Type B pancreatic cell (in vitro differentiated cells): ENCODE measurements at places on chromosomes 2 and 18. TPM values are rescaled to one million over a fixed set of nuclear protein-coding genes. Genes with fewer than 3 reads are reported as not detected.

Gene LOXL3
- total RNA-seq = 3.4 and 23.8 TPM in 2 replicates

Gene ANKRD30B
- total RNA-seq = not detected in 2 replicates

Gene SPDYA
- total RNA-seq = 1.3 and 1.7 TPM in 2 replicates

Gene ELOA2
- not detected in 2 replicates for total RNA-seq

Gene CCL20
- total RNA-seq = 1.7 and 3.2 TPM in 2 replicates

Gene CERKL
- 2.9 and 4.3 TPM in 2 replicates for total RNA-seq
